ENCODE measurements at places on chromosomes 3 and 15. TPM values are rescaled to one million over a fixed set of nuclear protein-coding genes. Genes with fewer than 3 reads are reported as not detected.
A peak's percentile ranks its signal among the peaks of the same experiment; 100 is the strongest.

DNA sequence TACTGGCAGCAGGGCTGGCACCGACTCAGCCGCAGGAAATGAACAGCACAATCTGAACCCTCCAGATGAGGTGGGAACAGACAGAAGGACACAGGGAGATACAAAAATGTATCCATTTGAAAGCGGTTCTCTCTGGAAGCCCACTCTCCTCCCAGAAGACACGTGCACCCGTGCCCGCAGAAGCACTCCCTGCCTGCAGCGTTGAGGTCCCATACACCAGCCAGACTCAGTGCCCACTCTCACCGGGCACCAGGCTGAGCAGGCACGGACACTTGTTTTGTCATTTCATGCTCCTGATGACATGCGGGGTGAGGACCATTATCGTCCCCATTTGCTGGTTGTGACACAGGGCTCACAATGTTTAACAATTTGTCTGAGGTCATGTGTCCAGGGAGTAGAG lies 297.4 kb upstream of the TLE3 start:
- DNase-seq: no peak

DNA sequence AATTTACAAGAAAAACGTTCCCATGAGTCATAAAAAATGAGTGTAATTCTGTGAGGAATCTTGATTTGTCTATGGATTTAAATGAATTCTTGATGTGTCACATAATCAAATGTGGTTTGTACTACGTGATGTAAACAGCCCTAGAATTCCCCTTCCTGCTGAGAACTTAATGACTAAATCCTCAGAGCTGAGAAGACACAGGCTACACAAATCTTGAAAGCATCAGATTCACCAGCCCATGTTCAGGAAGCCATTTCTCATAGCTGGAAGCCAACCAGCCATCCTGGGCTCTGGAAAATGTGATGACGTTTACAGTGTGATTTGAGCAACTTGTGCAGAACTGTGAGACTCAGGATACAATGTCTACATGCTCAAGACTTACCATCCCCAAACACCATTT lies 193.7 kb upstream of the MME start:
- peak; percentile 98 for DNase-seq

DNA sequence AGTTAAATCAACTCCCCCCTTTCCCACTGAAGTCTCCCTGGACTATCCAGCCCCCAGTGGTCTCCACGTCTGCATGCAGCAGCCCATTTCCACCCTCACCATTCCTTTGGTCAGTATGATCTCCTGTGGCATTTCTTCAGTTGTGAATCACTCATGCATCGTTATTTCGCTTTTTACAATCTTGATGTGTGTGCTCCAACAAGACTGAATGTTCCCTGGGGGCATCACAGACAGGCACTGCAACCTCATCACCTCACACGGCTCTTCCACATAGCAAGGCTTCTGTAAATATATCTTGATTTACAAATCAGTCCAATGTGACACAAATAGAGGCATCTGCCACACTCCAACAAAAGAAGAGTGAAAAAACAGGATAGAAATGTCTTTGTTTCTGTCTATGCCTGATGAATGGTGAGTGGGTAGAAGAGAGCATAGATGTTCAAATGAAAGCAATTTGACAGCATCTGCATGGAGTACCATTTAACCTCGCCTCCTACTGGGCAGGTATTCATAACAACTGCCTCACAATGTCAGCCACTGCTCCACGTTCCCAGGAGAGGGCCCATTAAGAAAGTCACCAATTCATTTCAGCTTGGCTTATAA lies 5.2 kb downstream of the HEG1 start:
- no peak for DNase-seq

DNA sequence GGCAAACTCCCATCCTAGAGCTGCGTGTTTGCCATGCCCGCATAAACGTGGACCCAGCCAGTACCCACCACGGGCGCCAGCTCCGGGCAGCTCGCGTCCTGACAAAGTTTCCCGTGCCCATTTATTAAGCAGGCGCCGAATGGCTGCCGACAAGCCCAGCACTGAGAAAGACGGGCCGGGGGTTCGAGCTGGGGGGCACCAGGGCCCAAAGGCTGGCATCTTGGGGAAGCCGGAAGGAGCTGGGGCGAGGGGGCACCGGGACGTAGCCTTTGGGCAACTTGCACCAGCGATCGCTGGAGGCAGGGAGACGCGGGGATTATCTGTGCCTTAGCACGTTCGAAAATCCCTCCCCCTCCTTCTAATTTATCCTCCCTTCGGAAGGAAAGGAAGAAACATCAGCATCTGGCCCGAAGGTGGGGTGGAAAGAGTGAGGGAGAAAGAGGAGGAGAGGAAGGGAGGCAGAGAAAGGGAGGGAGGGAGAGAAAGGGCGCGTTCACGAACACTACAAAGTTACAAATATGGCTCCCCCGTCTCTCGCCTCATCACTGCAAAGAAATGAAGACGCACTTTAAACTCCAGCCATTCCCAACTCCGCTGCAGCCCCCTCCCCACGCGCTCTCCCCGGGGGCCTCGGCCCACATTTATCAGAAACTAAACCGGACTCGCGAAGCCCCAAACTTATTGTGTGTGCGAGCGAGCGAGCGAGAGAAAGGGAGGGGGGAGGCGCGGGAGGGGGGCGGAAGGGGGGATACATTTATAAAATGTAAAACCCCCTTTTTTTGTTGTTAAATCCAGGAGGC lies 1.0 kb downstream of the ANP32A start:
- DNase-seq: peak; percentile 73

DNA sequence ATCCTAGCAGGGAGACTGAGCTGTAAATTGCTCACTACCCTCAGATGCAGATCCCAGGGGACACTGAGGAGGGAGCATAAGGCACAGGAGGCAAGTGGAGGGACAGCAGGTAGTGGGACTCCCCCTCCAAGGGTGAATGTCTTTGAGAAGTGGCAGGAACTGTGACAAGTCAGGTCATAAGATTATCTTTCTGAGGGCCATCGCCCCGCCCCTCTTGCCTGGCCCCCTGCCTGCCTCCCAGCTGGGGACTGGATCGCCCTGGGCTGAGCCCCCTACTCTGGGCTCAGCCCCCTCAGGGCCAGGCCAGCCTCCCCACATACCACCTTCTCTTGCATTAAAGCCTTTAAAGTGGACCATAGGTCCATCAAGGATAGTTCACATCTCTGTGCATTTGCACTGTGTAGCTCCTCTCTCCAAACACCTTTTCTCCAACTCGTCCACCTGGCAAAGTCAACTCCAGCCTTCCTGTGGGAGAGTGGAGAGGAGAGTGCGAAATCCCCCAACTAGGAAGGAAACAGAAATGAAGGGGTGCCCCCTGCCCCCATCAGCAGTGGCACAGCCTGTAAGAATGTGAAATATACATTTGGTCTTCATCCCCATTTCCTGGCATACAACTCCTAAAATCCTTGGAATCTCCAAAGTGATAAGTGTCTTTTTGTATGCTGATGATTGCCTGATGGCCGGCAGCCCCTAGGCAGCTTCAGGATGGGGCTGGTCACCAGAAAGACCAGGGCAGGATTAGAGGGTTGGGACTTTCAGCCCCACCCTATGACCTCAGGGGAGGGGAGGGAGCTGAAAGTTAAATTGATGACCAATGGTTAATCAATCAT lies 14.7 kb downstream of the PIF1 start:
- no peak for DNase-seq

DNA sequence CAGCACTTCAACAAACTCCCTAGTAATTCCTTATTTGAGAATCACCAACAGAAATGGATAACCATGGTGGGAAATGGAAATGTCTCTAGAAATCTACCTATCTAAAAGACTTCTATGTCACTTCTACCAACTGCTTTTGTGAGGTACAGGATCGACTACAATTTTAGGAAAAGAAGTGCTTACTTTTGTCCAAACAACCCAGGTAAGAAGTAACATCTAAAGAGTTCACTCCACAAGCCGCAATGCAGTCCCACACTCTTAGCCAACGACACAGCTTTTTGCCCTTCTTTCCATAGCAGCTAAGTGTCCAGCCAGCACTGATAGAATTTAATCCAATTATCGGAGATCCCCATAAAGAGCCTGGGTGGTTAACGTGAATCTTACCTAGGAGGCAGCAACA lies 28.1 kb downstream of the ANXA2 start:
- no peak for DNase-seq

- no peak for DNase-seq
Observed at GRCh38 chr3:39469945-39470344, 2.5 kb downstream of the MOBP start.

GRCh38 chr15:31017311-31017710 lies 25.9 kb upstream of the MTMR10 start:
- DNase-seq: no peak

DNA sequence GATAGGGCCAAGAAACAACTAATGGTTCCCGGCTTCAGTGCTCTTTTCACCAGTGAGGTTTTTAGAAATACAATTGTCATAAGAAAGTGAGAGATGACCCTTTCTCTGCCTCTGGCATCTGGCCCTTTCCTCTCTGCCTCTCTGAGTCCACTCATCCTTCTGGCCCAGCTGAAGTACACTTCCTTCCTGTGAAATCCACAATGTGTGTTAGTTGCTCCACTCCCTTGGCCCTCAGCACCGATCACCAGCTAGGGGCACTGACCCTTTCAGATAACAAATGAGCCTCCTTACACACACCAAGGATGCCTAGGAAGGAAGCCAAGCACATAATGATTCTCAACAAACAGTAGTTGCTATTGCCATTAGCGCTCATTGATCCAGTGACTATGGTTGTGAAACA lies 2.9 kb upstream of the CAV3 start:
- peak; percentile 25 for DNase-seq

DNA sequence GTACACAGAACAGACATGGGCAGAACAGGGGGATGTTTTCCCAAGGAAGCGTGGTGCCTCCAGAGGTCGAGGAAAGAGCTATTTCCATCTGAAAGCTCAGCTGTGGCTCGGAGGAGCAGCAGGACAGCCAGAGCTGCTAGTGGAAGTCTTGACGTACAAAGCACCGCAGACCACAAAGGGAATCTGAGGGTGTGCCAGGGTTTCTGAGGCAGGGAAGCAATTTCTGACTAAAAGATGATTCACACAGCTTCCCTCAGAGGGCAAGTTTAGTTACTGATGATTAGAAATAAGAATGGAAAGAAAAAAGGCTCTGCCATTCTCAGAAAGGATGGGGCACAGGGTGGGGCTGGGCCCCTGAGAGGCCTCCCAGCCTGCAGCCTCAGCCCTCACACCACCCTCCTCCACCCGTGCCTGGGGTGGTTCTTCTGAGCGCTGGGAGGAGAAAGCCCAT lies 45.8 kb upstream of the SEC13 start:
- DNase-seq: peak; percentile 98

Gene NAALADL2
- 20.5 TPM for polyA plus RNA-seq

Gene TM6SF1
- polyA plus RNA-seq: 0.14 TPM

Gene SCN5A
- polyA plus RNA-seq: not detected

Gene TMEM45A
- 133 TPM for polyA plus RNA-seq

Data from GM23248 (cell line).